ENCODE measurements at places on chromosomes 6 and 20.

DNA sequence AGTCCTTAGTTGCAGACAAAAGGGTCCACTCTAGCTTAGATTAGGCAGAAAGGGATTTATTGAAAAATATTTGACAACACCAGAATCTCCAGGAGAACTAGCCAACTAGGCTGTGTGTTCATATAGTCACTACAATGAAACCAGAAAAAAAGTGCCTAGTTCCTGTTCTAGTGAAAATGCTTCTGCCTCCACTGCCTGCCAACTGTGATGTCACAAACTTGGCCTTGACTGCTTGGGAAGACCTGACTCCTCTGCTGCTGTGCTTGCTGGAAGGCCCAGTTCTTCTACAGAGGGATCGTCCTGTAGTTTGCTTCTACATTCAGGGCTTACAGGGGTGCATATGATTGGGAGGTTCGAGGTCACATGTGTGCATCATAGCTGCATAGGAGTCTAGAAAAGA is 40.3 kb upstream of the XRN2 start:
- no peak for DNase-seq

GRCh38 chr6:32291543-32291942 is 67.7 kb upstream of the NOTCH4 start:
- no peak for DNase-seq

GRCh38 chr6:50637267-50637666 is 76.1 kb upstream of the TFAP2D start:
- no peak for DNase-seq

DNA sequence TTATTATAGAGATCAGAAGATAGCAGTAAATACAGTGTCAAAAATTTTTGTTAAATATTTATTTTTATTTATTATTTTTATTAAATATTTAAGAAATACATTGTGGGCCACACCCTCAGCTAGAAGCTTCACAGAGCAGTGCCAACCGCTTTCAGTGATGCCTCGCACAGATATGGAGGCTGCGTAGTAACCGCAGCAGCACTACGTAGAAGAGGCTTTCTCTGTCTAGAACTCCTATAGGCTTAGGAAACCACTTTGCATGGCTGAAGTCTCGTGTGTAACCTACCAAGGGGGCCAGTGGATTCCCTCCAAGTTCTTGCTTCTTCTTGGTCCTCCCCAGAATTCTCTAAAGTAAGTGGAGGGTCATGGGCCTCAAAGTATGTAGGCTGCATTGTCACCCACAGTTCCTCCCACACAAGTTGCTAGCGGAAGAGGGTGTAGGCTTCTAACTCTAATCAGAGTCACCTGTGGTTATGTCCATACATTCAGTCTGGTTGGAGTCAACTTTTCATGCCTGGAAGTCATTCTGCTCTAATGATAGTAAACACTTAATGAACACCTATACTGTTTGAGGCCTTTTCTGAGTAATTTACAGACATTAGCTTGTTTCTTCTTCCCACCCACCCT is 285.6 kb downstream of the CDKAL1 start:
- DNase-seq = no peak

DNA sequence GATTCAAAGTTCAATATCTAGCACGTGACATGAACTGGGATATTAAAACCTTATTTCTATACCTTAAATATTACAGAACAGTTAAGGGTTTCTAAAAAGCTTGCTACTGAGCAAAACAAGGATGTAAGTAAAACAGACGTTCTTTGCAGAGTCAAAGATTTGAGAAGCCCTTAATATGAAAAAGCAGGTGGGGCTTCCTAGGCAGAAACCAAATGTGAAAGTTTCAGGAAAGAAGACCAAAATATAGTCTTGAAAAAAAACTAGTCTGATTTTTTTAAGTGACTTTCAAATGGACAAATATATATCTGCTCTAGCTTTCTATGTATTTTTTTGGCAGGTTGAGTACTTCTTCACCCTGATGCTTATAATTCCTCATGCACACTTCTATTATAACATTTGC is 63.2 kb downstream of the TNFRSF21 start:
- no peak for DNase-seq

GRCh38 chr20:50762435-50763220 is 31.2 kb downstream of the PARD6B start:
- DNase-seq = no peak

DNA sequence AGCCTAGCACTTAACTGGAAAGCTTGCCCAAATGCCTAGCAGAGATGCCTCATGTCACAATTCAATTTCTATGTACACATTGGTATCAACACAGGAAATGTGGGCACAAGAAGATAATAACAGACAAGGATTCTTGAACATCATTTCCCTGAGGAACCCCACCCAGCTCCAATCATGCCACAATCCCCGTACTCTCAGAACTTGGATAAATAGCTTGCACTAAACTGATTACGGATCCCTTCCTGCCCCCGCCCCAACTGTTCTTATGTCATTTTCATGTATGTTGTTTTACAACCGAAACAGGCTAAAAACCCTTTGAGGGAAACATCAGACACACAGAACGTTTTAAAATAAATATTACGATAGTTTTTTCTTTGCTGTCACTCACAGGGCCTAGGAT is 87.1 kb downstream of the BACH2 start:
- no peak for DNase-seq

DNA sequence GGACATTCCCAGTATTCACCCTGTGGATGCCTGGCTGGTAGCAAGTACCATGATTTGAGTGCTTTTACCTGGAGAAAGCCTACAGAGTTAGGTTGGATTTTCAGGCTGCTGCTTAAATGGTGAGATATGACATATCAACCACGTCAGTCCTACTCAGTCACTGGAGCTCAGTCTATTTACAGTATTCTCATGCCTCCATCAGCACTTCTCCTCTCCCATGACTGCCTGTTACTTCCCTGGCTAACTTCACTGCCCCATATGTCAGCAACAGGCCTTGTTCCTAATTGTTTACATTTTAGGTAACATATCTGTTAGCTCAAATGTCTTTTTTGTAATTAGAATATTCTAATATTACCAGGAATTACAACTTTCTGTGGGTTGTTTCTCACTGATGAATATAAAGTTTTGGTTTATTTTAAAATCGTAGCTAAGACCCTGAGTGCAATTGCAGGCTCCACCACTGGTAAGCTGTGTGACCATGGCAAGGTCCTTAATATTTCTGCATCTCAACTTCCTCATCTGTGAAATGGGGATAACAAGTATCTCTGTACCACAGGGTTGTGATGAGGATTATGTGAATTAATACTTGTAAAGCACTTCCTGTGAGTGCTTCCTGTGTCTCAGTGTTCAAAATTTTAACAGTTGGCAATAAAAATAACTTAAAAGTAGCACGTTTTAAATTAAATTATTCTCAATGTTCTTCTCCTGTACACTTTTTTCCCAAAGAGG is 54.3 kb downstream of the RNF144B start:
- DNase-seq = no peak

GRCh38 chr6:52843605-52844004 is 3.0 kb upstream of the GSTA5 start:
- DNase-seq = no peak

- DNase-seq = no peak
Observed at GRCh38 chr6:53058388-53059195, 6.6 kb upstream of the FBXO9 start.

GRCh38 chr20:4664691-4665360 is 56.9 kb upstream of the PRND start:
- DNase-seq = no peak

DNA sequence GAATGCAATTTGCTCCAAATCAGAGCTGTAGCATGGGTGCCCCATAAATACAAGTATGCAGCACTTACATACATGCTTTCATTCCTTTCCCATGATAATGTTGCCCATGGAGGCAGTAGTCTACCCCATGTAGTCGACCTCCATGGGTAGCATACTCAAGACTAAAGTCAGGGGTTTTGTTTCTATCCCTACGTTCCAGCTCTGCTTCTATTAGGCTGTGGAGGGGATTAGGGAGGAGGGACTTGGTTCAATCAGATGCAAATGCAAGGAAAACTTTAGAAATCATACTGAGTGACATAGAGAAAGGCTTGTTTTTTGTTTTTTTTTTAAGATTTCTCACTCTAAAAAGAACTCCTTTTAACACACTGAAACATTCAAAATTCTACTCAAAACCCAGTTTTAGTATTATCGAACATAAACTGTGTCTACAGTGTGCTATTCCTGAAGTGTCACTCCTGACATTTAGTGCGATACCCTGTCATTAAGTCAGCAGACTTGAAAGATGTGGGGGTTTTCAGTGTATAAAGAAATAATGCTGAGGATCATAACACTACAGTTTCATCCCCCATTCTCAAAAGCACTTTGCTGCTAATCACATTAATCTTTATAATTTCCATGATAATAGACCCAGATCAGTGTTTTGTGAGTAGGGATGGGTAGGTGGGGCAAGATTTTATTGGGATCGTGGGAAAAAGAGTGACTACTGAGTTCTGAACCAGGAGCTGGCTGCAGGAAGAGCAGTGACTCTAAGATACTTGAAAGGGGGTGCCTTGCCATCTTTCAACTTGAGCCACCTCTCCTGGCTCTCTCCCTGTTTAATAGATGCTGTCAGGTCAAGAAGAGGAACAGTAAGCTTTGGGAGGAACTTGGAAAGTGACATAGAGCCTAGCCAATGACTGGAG is 40.4 kb upstream of the SCML4 start:
- no peak for DNase-seq

GRCh38 chr6:127514773-127515227 is 4.3 kb downstream of the MTCL3 start:
- DNase-seq = no peak

GRCh38 chr6:132713352-132714134 is at the start of gene VNN1:
TSS of gene VNN1 (minus strand) at chr6:132714055. CDS start at chr6:132714035, 20 bp downstream.
- DNase-seq = no peak

DNA sequence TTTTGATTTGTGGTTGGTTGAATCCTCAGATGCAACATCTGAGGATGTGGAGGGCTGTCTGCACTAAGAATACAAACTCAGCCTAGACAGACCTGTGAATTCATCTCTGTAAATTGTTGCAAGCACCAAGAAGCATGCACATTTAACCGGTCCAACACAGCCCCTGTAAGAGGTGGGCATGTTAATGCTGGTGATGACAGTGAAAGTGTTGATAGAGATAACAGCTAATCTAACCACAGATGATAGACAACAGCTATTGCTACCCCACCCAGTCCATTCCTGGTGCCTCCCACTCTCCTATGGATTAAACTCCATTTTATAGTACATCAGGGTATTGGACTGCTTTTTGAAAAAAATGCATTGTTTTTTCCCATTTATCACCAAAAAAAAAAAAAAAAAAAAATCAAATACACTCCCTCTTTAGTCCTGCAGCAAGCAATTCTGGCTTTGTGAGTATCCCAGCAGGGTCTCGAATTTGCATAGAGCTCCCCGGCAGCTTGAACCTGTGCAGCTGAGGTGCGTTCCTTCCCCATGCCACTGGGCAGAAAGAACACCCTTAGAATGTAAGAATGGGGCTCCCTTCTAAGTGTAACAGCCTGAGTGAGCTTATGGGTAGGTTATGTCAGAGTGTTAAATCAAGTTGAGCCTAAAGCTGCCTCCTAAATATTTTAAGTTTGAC is 270.9 kb upstream of the JARID2 start:
- no peak for DNase-seq

GRCh38 chr20:36366623-36367369 is 60.7 kb downstream of the DLGAP4 start:
- no peak for DNase-seq

DNA sequence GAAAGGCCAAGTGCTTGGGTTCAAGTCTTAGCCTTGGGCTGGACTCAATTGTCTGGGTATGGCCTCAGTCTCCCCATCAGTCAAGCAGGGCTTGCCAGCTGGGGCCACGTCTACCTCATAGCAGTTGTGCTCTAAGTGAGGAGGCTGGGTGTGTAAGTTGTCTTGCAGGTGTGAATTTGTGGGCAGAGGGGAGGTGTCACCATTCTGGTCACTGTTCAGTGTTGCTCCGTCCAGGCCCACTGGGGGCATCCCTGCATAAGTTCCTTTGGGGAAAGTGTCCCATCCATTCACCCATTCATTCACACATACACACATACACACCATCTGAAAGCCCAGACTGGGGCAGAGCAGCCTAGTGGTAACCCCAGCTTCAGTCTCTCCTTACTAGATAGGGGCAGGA is 36.3 kb downstream of the TFEB start:
- DNase-seq = no peak

DNA sequence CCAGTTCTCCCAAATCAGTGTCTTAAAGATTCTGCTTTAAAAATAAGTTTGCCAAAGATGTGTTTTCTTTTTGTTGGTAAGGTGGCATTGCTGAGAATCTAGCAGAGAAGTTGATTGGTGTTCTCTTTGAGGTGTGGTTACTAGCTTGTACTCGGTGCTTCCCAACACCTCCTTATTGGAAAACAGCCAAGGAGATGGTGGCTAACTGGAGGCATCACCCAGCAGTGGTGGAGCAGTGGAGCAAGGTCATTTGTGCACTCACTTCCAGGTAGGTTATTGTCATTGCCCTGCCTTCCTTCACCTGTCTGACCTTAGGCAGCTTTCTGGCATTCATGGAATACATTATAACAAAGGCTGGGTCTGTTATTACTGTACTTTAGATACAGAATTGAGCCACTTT is 26.7 kb downstream of the RALGAPB start:
- no peak for DNase-seq

DNA sequence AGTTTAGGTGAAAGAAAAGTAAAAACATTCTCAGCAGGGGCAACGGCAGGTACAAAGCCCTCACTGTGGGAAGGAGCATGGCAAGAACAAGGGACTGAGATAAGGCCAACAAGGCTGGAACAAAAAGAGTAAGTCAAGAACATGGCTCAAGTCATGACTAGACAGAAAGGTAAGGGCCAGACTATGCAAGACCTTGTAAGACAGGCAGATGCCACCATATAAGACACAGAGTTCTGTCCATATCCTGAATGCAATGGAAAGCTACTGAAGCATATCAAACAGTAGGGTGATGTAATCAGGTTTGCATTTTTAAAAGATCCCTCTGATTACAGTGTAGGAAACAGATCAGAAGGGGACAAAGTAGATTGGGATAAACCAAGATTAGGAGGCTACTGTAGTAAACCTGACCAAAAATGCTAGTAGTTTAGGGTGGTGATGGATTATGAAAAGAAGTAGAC is 5.5 kb downstream of the REV3L start:
- DNase-seq = no peak

GRCh38 chr20:4369119-4369797 is 352.5 kb upstream of the PRND start:
- no peak for DNase-seq

DNA sequence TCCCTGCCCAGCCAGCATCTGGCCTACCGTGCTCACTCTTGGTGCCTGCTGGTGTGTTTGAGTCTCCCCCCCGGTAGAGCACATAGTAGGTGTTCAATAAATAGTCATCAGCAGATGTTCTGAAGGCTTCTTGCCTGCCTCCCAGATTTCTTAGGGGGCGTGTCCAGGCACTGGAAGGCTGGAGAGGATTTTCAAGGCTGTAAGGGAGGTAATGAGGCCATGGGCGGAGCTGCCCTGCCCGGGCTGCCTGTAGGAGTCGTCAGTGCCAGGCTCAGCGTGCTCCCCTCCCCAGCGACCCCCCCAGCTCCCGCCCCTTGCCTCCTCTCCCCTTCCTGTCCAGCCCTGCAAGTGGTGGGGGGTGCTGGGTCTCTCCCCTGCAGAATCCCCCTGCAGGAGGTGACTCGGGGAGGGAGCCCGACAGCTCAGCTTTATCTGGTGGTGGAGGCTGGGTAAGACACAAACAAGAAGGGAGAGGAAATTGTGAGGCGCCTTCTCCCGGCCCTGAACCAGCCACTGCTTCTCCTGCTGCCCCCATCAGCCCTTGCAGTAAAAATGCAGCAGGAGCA is 55.9 kb downstream of the BCAS4 start:
- DNase-seq = no peak

GRCh38 chr20:59438201-59438600 is 137.8 kb downstream of the EDN3 start:
- no peak for DNase-seq
